ENCODE measurements at places on chromosomes 2 and 18.
A peak's percentile ranks its signal among the peaks of the same experiment; 100 is the strongest.

DNA sequence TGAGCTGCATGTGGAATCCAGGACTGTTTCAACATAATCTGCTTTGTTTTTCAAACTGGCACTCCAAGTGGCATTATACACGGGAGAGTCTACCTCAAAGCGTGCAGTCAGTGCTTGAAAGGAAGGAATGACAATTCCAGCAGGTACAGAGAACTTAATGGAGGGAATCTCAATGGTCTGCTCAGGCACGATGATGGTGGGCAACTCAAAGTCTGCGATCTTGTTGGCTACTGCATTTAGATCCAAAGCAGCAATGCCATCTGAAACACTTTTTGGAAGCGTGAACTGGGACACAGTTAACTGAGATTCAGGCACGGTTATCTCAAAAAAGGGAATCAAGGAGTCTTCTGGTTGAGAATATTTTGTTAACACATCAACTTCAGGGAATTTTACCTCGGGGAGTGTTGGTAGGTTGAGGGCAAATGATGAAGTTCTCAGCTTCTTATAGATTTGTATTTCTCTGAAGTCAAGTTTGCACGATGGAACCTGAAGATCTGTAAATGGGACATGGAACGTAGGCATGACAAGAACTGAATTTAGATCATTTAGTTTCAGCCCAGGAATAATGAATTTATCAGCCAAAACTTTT lies 38.7 kb downstream of the APOB start:
- no peak for DNase-seq

- no peak for DNase-seq
These were observed 4.1 kb upstream of the CD8A start for GRCh38 chr2:86794861-86795260.

DNA sequence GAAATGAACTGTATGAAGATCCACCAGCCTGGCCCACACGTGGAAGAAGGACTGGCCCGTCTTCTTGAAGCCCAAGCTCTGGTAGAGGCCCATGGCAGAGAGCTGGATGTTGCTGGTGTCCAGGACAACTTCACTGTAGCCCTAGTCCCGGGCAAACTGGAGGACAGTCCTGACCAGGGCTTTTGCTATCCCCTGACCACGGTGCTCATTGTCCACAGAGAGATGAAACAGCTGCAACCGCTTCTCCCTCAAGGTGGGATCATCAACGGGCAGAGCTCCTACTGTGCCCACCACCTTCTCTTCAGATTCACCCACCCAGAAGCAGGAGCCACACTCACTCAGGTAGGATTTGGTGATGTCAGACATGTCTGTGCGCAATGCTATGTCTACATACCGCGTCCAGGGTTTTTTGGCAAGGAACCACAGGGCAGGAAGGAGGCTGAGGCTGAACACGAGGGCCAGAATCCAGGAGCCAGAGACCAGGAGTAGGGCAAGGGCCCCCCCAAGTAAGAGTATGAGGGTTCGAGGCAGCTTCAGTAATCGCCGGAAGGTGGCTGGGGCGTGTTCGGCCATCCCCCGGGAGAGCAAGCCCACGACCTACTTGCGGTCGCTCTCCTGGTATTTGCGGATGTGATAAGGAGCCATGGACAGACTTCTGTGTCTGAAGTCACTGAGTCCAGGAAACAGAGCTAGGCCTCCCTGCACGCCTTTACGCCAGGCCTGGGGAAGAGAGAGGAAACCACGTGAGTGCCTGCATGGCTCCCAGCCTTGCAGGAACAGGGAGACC lies 36.3 kb downstream of the TPRKB start:
- no peak for DNase-seq

DNA sequence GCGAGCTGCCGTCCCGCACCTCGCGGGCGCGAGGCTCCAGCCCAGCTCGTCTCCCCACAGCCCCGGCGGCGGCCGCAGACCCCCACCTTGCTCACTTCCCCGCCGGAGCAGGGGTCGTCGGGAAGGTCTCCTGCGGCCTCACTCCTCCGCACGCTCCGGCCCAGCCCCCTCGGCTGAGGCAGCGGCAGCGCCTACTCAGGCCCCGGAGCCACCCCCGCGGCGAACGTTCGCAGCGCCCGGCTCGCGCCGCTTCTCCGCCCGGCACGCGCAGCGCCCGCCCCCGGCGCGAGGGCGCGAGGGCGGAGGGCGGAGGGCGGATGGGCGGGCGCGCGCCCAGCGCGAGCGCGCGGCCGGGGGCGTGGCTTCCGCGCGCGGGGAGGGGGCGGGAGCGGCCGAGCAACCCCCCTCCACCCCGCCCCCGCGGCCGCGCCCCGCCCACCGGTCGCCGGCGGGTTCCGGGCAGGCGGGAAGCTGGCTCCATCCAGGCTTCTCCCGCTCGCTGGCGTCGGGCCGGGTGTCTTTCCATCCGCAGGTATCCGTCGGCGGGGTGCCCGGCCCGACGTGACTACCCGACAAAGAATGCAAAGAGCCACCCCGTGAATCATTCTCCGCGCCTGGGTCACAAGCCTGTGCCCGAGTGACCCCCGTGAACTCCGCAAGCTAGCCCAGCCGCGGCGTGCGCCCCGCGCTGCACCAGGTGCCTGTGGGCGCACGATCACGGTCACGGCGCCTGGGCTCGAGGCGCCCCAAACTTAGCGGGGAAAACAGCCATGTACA lies at the start of gene DTNB:
Gene DTNB, minus strand, starts transcription at position 278 of the 777 bp plus-strand sequence. CDS start 20,917 bp downstream, outside the sequence.
- DNase-seq = peak; percentile 89

DNA sequence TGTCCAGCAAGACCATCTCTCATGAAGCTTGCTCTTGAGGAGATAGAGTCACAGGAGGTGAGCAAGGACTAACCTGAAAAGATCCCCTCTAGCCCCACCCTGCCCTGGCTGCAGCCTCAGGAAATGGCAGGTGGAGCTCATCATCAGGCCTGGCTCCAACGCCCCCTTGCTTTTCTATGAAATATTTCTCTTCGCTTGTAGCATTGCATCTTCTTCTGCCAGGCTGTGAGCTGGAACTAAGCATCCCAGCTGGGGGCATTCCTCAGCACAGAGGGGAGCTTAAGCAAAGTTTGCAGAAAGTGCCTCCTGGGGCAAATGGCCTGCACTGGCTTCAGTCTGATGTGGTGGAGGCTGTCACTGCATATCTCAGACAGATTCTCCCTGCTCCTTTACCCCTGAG lies 90.1 kb upstream of the LGALSL start:
- no peak for DNase-seq

GRCh38 chr18:56869189-56869777 lies 218.1 kb downstream of the WDR7 start:
- DNase-seq = no peak

DNA sequence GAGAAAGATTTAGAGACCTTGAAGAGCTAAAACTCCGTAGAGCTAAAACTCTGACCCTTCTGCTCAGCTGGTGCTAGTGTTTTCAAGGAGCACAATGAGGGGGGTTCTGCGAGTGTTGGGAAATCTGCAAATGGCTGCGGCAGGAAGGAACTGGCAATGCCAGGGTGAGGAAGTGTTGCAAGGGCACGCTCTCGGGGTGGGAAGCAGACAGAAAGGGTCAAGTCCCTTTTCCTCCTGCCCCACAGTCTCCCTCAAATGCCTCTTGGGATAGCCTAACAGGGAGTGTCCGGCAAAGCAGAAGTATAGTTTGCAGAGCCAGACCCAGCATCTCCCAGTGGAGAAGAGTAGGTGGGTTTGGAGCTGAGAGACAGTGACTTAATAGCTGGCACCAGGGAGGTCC lies 60.5 kb downstream of the NCAPH start:
- DNase-seq = no peak

DNA sequence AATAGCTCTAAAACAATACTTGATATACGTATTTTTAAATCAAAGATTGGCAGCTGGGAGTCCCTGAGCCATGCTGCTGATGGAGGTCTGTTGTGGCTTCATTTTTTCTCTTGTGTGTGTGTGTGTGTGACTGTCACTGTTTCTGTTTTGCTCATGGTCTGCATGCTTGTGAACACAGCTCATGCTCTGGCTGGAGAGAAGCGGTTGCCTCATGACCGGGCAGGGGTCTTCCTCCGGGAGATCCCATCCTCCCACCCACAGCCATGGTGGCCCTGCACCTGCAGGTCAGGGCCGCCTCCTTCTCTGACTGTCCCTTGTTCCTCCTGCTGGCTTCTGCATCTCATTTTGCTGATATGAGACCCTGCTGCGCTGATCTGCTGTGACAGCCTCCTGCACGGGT lies 47.3 kb upstream of the GALR1 start:
- no peak for DNase-seq

- DNase-seq = no peak
These were observed 195.4 kb downstream of the ZEB2 start for GRCh38 chr2:144324446-144325045.

DNA sequence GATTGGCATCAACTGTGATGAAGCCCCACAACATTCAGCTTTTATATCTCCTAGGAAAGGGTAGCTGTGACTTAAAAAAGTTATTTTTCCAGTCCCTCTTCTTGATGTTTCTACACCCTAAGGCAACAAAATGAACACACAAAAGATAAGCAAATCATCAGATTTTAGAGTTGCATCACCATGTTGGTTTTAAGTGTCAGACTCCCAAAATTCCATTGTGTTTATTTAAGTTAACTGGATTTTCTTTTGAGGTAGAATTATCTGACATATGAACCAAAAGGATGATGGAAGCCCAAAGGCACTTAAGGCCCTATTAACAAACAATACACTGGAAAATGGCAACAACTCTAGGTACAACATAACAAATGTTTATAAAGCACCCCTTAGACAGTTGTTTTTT lies 261.7 kb upstream of the SLC39A10 start:
- DNase-seq = no peak

DNA sequence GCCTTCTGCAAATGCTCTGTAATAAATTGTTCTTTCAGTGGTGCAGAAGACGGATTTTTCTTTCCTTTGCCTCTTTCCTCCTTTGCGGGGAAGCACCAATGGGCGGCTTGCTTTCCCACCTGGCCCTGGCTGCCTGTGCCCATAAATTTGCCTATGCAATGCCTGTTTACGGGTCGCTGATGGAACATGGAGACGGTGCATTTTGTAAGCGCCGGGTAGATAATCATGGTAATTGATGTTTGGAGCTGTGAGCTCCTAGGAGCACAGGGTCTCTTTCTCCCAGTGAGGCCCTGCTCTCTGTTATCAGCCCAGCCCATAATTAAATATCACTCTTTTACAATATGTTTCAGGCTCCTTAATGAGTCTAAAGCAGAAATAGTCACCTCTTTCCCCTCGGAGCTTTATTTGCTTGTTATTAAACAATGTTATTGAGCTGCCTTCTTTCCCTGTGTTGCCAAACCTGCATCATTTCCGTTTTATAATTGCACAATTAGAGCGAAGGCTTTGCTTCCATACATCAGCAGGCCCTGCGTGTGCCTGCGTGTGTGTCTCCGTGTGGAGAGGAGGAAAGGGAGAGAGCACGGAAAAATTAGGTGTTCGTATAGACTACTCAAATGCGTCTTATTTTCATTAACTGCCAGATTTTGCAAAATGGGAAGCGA lies 437.4 kb upstream of the POU3F3 start:
- no peak for DNase-seq

DNA sequence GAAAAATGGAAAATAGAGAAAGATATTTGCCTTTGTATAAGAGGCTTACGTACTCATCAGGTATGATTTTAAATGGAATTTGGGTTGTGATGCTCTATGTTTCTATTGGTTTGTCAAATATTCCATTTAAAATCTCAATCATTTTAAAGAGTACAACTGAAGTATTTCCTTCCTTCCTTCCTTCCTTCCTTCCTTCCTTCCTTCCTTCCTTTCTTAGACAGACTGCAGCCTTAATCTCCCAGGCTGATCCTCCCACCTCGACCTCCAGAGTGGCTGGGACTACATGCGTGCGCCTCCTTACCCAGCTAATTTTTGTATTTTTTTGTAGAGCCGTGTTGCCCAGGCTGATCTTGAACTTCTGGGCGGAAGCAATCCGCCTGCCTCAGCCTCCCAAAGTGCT lies 15.4 kb upstream of the DYNC1I2 start:
- no peak for DNase-seq

DNA sequence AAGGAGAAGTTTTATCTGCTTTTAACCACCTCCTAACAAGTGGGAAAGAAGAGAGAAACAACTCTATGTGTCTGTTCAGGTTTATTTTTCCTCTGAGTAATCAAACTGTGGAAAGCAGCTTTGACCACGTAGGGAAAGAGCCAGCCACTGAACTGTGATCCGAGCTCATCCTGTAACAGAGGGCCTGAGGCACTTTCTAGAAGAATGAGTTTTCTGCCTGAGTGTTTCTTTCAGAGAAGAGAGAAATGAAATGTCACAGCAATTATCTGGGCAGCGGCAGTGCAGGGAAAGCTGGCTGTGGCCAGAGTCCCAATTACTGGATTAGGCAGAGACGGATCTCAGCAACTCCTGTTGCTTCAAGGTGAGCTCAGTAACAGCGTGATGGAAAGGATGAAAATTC lies 151.9 kb downstream of the CD226 start:
- DNase-seq = no peak

DNA sequence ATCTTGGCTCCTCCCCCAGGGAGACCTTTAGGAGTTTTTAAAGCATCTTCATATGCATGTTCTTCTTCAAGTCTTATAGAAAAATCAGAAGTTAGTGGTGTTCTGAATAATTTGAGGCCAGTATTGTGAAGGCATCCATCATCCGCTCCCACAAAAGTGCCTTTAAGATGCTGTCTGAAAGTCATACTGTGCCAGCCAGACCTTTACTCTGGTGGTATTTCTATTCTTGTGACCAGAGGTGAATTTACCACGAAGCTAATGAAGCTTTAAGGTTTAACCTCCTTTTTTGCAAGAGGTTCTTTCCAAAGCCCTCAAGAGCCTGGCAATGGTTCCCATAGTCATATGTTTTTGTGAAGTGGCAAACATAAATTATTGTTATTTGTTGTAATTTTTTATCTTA lies 54.3 kb downstream of the SLC40A1 start:
- DNase-seq = no peak

GRCh38 chr2:8312861-8313830 lies 368.7 kb upstream of the ID2 start:
- DNase-seq = no peak

DNA sequence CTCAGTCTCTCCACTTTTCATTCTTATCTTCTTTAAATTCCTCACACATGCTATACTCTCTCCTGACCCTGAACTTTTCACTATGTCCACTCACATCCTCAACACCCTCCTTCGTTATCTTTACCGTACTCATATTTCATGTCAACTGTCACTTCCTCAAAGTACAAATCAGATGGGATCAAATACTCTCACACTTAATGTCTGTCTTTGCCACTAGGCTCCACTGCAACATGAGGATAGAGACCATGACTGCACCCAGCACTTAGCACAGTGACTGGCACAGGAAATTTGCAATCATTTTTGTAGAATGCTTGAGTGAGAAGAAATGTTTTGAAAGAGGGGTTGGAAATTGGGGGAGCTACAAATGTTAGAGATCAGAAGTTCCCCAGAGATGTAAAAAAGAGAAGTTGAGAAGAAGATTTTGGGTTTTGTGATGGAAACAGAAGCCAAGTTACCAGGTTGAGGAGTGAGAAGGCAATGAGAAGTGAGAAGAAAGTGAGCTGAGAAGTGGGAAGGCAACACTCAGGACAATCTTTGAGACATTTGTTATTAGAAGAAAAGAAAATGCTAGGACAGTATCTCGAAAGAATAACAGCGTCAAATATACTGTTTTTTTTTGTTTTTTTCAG lies 87.0 kb downstream of the CCDC141 start:
- DNase-seq = no peak

DNA sequence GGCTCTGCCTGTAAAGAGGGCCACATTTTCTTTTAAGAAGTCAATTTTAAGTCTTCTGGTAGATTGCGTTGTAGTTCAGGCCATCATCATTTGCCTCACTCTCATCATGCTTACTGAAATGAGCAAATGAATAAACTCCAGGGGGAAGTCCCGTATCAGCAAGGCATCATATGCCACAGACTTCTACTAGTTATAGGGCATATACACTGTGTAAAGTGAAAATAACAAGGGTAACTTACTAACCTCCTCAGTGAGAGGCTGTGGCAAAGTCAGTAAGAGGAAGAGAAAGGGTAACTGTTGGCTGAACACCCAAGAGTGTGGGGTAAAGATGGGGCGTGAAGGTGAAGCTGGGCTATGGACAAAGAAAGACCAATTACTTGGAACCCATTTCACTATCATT lies 456.2 kb downstream of the SPAG16 start:
- no peak for DNase-seq
